ENCODE measurements at places on chromosomes 11 and 22.
A peak's percentile ranks its signal among the peaks of the same experiment; 100 is the strongest.

GRCh38 chr11:10752486-10752885 is 1.4 kb downstream of the CTR9 start:
- DNase-seq, result no peak

- no peak for DNase-seq
Measured at GRCh38 chr11:16917941-16918340, 96.3 kb downstream of the PLEKHA7 start.

DNA sequence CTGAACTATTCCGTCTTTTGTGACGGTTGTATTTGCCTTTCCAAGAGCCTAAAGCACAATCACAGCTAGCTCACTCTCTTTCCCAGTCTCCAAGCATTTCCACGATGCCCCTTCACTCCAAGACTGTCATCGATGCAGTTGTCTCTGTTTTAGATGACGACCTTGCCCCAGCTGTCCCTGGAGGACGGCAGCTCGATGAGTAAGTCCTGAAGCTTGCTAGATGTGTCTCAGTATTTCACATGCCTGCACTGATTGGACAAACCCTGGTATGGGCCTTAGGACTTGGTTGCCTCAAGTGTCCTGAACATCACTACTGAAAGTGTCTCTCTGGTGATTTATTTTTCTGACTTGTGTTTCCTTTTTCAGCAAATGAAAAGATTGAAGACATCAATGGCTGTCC is 129.9 kb downstream of the NAV2 start:
- DNase-seq, result no peak

GRCh38 chr11:92269841-92270240 is 45.2 kb downstream of the FAT3 start:
- no peak for DNase-seq

DNA sequence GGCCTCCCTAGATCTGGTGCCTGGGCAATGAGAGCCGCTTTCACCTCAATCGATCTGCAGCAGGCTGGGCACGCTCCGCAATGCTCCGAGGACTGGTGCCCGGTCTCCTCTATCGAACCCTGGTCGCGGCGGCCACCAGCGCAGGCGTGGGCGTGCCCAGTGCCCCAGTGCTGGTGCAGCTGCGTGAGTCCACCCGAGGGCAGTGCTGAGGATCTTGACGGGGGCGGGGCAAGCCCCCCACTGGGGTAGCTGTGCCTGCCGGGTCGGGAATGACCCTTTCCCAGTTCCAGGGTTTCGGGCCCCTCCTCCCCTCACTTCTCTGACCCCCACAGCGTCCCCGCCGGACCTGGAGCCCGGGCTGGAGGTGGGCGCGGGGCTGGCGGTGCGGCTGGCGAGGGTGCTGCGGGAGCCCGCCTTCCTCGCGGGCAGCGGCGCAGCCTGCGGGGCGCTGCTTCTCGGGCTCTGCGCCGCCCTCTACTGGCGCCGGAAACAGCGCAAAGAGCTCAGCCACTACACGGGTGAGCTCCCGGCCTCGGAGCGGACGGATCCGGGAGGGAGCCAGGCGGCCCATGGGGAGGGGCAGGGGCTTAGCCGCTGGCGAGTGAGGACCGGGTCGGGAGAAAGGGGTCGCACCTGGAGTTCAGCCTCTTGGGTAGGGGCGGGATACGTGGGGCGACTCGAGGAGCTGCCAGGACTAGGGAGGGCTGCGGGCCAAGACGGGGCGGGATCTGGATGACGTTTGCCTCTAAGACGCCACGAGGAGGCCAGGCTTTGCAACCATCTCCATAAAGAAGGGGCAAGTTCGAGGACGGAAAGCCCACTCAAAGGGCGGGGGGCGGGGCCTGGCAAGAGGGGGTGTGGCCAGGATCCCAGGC is 10.9 kb downstream of the ROBO3 start:
- DNase-seq, result peak; percentile 43

GRCh38 chr11:75430714-75431532 is 2.1 kb downstream of the KLHL35 start:
- DNase-seq, result no peak

GRCh38 chr11:134393638-134394037 is 18.4 kb downstream of the B3GAT1 start:
- no peak for DNase-seq

Measured in T-helper 1 cell (primary cell).